CD4-positive, alpha-beta T cell treated with Interleukin-17A for 4 hours (primary cell): ENCODE measurements at places on chromosomes 4 and X.

DNA sequence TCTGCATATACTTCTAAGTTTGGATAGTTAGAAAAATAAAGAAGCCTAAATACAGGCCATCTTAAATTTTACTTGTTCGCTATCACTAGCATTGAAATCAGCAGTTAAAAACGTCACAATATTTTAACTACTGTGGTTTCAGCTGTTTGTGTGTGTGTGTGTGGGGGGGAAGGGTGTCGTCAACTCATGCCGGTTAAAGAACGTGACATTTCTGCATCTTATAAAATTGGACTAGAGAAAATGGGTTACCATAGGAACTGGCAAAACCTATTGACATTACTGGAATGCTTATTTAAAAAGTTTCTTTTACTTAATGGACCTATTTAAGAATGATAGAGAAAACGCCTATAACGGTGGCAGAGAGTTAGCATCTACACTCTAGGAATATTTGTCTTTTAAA, 1.2 kb upstream of the CNKSR2 start:
- no peak for DNase-seq

GRCh38 chr4:158860856-158861255, 92.0 kb downstream of the FNIP2 start:
- no peak for DNase-seq

DNA sequence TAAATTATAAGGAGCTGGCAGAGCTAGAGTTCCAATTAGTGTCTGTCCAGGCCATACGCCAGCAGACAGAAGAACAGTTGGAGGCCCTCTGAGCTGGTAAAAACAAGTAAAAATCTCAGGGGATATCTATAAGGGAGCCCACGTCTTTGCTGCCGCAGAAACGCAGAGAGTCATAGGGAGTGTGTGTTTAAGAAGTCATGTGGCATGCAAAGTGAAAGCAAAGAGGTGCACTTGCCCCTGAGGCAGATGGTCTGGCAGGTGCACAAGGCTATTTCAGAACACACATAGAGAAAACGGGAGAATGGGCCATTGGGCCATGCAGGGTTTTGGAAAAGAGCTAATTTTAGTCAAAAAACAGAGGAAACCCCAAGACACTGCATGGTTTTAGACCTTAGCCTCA, 92.7 kb downstream of the NAP1L3 start:
- DNase-seq = no peak

GRCh38 chr4:2783790-2784189, 9.1 kb upstream of the SH3BP2 start:
- no peak for DNase-seq

GRCh38 chr4:101393256-101393655, 45.9 kb upstream of the PPP3CA start:
- DNase-seq = no peak

DNA sequence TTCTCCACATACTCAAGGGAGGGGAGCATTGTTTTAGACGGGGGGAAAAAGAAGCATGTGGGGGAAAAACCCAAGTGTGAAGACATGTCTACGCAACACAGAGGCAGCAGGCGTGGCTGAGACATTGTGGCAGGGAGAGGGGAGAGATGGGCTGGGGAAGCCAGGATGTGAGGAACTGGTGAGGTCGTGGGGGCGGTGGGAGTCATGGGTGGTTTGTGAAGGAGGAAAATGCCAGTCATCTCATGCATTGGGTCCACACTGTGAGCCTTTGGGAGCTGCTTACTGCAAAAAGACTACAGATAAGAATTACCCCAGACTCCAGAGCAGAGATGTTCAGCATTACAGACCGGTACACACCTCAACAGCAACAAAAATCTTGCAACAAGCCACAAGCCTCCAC, 2.1 kb downstream of the JAKMIP1 start:
- no peak for DNase-seq

- peak; percentile 89 for DNase-seq
These were observed 11.4 kb downstream of the KLF3 start for GRCh38 chr4:38675146-38676121.

DNA sequence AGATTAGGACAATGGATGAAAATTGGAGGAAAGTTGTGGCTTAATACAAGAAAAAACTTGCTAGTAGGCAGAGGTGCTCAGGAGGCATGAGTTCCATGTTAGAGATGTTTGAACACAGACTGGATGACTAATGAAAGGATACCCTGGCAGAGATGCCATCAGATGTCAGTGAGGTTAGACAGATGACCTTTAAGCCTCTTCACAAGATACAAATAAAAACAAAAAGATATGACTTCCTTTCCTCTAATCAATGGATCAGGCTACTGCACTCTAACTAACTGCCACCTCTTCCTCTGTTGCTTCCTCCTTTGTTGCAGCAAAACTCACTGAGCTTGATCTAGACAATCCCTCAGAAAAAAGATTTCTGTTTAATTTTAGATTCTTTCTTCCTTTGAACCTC, 14.7 kb downstream of the STAP1 start:
- DNase-seq = peak; percentile 16

DNA sequence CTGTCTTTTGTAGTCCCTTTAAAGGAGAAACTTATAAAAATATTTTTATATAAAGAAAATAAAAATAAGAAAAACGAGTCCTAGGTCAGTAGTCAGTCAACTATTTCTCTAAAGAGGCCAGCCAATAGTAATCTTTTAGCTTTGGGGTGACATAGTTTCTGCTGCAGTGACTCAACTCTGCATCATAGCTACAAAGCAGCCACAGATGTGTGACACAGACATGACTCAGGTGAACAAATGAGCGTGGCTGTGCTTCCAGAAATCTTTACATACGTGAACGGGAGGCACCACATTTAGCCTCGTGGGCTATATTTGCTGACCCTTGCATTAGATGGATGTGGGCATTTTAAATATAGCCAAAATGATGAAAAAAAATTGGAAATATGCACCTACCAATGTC, 1862.5 kb upstream of the TENM3 start:
- no peak for DNase-seq

- DNase-seq = no peak
These were observed 29.0 kb upstream of the INPP4B start for GRCh38 chr4:142875117-142875516.

DNA sequence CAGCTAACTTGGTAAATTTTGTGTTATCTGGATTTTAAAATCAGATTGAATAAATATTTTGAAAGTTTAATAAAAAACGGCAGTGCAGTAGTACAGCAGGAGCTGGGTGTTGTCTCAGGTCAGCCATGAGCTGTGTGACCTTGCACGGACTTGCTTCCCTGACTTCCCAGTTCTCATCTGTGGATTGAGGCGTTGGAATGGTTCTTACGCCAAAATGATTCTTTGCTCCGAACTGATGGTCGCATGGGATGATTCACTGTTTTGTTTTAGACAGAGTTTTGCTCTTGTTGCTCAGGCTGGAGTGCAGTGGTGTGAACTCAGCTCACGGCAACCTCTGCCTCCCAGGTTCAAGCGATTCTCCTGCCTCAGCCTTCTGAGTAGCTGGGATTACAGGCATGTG, 45.0 kb downstream of the RGS12 start:
- DNase-seq = no peak

GRCh38 chr4:180156684-180157083, 2086.5 kb upstream of the TENM3 start:
- DNase-seq = no peak
